Neural progenitor cell (in vitro differentiated cells): ENCODE measurements at places on chromosomes 7 and 10.

- DNase-seq: no peak
These were observed 38.0 kb downstream of the CD36 start for GRCh38 chr7:80676404-80676803.

DNA sequence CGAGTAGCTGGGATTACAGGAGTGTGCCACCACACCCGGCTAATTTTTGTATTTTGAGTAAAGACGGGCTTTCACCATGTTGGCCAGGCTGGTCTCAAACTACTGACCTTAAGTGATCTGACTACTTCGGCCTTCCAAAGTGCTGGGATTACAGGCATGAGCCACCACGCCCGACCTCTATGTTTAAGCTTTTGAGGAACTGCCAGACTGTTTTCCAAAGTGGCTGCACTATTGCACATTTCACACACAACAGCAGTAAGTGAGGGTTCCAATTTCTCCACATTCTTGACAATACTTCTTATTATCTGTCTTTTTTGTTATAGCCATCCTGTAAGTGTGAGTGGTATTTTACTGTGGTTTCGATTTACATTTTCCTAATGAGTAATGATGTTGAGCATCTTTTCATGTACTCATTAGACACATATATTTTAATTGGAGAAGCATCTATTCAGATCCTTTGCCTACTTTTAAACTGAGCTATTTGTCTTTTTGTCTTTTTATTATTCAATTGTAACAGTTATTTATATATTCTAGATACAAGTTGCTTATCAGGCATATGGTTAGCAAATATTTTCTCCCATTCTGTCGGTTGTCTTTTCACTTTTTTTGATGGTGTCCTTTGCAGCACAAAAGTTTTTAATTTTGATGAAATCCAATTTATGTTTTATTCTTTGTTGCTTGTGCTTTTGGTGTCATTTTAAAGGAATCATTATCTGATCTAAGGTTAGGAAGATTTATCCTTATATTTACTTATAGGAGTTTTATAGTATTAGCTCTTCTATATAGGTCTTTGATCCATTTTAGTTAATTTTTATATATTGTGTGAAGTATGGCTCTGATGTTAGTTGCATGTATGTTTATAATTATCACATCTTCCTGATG, 12.8 kb upstream of the IRF5 start:
- no peak for DNase-seq

DNA sequence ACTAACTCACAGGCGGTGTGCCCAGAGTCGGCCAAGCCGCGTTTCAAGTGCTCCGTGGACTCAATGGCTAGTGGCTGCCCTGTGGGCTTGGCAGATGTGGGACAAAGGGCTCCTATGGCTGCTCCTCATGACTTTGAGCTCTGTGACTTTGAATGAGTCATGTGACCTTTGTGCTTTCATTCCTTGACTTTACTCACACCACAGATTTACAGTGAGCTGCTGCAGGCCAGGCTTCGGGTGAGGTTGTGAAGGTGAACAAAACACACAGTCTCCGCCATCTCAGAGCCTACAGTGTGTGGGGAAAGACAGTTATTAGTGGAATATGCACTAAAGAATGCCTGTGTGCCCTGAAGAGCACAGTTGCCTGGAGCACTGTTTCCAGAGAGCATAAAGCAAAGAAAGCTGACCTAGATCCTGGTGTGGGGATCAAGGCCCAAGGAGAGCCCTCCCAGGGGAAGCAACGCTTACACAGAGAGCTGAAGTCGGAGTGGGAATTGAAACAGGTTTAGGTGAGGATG, 29.7 kb upstream of the PLEKHA1 start:
- DNase-seq: no peak

DNA sequence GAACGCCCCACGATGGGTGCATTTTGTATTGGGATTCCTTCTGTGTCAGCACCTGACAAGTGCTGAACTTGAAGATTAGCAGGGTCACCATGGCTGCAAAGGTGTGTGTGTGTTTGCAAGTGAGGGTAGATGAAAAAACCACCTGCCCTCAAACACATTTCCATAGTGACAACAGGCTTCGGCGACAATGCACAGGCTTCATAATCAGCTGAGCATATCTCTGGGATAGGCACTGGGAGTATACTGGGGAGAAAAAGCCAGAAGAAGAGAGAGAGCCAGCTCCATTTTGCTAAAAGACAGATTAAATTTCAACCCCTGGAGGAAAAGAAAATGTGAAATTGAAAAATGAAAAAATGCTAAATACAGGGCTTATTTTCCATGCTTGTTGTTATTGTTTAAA, 656.1 kb downstream of the INHBA start:
- DNase-seq: no peak

- no peak for DNase-seq
These were observed 233.8 kb upstream of the LYZL1 start for GRCh38 chr10:29055101-29055500.

DNA sequence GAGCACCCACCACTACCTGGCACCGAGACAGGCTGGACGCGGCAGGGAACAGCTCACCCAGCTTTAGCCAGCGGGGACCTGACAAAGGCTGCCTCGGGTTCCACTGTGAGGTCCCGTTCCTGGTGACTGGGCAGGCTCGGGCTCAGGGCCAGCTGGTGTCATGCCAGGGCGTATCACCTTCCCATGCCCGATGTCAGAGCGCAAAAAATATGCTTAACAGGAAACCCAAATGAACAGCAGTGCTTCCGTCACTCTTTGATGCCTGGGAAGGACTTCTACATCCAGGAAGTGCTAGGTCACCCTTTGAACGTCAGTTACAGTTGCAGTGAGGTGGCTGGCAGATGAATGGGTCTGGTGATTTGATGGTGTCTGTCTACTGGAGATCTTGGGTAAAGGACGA, 106.0 kb downstream of the ADARB2 start:
- no peak for DNase-seq

DNA sequence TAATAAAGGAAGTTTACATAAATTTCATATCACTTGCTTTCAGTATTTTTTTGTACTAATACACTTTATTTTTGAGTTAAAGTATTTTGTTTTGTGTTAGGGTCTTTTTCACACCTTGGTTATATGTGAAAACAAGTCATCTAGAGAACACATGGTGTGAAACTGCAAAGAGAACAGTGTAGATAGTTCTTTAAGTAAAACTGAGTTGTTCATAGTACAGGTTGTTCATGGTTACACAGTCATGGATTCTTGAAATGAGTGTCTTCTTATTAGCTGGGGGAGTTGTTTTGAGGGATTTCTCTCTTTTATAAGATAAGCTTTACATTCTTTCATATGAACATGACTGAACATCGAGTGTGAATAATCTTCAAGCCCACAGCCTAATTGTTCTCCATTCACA, 244.2 kb downstream of the THSD7A start:
- no peak for DNase-seq

- no peak for DNase-seq
These were observed 143.2 kb downstream of the RNLS start for GRCh38 chr10:88439932-88440331.

DNA sequence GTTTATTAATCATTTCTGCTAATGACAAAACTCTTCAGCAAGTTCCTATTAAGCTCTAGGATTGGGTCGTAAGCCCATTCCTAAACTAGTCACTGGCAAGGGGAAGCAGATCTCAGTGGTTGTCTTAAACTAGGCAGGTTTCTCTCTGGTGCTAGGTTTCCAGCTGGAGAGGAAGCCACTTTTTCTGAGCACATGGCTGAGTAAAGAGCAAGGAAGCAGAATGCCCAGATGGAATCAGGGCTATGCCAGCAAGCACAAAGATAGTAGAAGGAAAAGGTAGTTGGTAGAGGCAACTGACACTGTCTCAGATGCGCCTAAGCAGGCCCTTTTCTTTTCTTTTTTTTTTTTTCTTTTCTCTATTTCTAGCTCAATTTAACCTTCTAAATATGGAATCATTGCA, 224.9 kb downstream of the EXOC4 start:
- DNase-seq: no peak

GRCh38 chr10:6796231-6796630, 216.2 kb upstream of the PRKCQ start:
- DNase-seq: no peak

DNA sequence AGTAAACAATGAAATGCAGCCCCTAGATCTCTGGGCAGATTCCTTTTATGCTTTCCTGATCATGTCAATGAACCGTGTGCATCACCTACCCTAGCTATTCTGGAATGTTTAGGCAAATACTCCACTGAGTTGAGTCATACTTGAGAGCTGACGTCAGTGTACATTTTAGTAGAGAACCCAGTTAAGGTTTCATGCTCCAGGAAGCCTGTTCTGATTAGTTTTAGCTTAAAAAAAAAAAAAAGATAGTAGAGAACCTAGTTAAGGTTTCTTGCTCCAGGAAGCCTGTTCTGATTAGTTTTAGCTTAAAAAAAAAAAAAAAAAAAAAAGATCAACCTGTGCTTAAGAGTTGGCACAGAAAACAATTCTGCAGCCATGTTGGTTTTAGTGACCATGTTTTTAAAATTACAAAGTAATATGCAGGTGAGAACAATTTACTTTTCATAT, 3.7 kb upstream of the MCU start:
- DNase-seq: no peak

DNA sequence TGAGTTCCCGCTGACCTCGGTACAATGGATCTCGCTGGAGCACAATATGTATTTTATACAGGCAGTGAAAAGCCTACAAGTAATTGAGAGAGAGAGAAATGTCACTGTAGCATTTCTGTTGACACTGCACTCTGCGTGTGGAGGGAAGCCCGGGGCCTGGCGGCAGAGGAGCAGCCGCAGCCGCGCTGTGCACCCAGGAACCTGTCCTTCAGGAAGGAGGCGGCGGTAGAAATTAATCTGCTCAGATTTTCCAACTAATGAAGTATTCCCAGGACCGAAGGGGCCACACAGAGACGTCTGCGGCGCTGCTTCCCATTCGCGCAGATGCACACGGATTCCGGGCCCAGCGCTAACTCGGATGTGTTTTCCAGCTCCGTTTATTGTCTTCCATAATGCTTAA, 170.1 kb downstream of the EBF3 start:
- no peak for DNase-seq

GRCh38 chr7:127039541-127039940, 213.2 kb downstream of the GRM8 start:
- DNase-seq: no peak

DNA sequence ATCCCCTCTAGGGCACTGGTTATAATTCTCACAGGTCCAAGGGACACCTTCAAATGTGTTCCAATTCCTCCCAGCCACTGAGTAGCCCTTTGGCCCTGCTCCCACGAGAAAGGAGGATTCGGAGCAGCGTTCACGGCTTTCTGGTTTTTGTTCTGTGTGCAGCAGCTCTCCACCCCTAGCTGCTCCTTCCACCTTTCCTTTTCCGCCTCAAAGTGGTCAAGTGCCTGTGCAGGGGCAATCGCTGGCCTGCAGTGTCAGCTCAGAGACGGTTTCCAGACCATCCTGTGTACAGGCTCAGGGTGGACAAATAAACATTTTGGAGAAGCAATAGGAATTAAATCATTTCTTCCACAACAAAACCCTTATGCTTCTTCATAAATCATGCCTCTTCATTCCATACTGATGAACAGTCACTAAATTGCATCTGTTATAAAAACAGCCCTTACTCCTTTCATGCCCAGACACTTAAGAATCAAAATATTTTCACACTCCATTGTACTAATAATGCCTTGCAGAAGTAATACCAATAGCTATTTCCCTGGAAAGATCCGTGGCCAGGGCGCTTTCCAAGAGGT, 1.1 kb downstream of the KIAA1549 start:
- DNase-seq: no peak
